Epithelial cell of alveolus of lung (primary cell): ENCODE measurements at places on chromosomes 12 and 14. TPM values are rescaled to one million over a fixed set of nuclear protein-coding genes. Genes with fewer than 3 reads are reported as not detected.

The ZNF410 gene
- total RNA-seq = 42.5 and 46.1 TPM in 2 replicates

The LMNTD1 gene
- not detected in 2 replicates for total RNA-seq

The PLA2G1B gene
- not detected in 2 replicates for total RNA-seq

The KRT82 gene
- not detected in 2 replicates for total RNA-seq

The ST8SIA1 gene
- under 0.01 and 1.3 TPM in 2 replicates for total RNA-seq

The TAS2R20 gene
- total RNA-seq = 0.64 and 0.65 TPM in 2 replicates

The PHC1 gene
- total RNA-seq = 21.6 and 37.6 TPM in 2 replicates

The CRIP1 gene
- total RNA-seq = 9.1 and 20.7 TPM in 2 replicates

The TMTC1 gene
- 21.0 and 30.9 TPM in 2 replicates for total RNA-seq

The SLC2A13 gene
- total RNA-seq = 8.4 and 27.4 TPM in 2 replicates

The CLEC4D gene
- total RNA-seq = not detected in 2 replicates

The ERC1 gene
- total RNA-seq = 14.7 and 21.1 TPM in 2 replicates

The CYP46A1 gene
- total RNA-seq = not detected in 2 replicates

The GCH1 gene
- 3.3 and 10.6 TPM in 2 replicates for total RNA-seq

The UNC79 gene
- not detected in 2 replicates for total RNA-seq

The KRT73 gene
- total RNA-seq = not detected in 2 replicates

The OR6C76 gene
- total RNA-seq = not detected in 2 replicates

The ADSS1 gene
- total RNA-seq = 2.6 and 24.9 TPM in 2 replicates

The HOXC4 gene
- 0.88 and 1.4 TPM in 2 replicates for total RNA-seq

The ARMH4 gene
- total RNA-seq = 0.91 and 1.6 TPM in 2 replicates

The TRAF3 gene
- total RNA-seq = 14.0 and 21.6 TPM in 2 replicates

The TPPP2 gene
- not detected in 2 replicates for total RNA-seq

The TMEM229B gene
- not detected in 2 replicates for total RNA-seq
